ENCODE measurements at places on chromosomes 4 and X.

GRCh38 chr4:80578001-80578400 is 242.5 kb downstream of the CFAP299 start:
- DNase-seq: no peak

DNA sequence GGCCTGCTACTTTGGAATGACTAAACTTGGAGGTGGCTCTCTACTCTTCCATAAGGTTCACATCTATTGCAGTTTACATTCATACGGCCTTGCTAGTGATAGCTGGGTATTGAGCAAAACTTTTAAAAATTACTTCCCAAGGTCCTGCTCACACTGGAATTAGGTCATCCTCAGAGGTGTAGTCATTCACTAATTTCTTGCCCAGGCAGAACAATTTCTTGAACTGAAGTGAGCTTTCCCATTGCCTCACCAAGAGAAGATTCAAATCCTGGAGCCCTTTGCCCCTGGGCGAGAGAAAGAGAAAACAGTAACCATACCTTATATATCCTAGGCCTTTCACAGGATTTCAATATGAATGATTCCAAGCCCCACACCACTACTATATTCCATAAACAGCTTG is 109.2 kb downstream of the GUCY2F start:
- no peak for DNase-seq

DNA sequence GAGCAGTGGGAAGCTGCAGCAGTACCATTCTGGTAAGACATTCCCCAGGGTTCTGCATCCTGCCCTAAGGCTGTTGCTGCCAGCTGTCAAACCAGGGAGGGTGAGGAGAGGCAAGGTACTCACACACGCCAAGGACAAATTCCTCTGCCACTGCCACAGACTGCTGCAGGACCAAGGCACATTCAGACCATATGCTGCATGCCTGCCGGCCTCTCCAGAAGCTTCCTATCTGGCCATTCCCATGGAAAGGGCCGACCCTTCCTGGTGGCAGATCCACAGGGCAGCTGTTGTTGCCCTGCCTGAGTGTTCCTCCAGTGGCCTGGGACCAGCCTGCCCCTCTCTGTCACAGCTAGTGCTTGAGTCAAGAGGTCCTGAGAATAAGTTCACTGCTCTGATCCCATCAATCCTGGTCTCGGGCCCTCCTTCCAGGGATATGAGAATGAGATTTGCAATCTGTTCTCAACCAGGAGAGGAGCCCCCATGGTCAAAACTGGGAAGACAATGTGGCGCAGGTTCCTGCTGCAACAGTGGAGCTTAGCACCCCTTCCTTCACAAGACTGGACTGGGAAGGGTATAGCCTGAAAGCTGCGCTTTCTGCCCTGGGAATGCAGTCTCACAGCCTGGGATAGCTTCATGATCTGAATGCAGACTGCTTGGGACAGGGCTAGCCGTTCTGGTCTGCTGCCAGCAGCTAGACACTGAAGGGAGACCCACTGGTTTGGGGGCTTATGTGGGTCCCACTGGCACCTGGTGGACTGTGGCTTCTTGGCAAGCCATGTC is 342.5 kb upstream of the NDST3 start:
- DNase-seq: no peak

GRCh38 chr4:154294652-154295350 is 196.8 kb downstream of the DCHS2 start:
- no peak for DNase-seq

DNA sequence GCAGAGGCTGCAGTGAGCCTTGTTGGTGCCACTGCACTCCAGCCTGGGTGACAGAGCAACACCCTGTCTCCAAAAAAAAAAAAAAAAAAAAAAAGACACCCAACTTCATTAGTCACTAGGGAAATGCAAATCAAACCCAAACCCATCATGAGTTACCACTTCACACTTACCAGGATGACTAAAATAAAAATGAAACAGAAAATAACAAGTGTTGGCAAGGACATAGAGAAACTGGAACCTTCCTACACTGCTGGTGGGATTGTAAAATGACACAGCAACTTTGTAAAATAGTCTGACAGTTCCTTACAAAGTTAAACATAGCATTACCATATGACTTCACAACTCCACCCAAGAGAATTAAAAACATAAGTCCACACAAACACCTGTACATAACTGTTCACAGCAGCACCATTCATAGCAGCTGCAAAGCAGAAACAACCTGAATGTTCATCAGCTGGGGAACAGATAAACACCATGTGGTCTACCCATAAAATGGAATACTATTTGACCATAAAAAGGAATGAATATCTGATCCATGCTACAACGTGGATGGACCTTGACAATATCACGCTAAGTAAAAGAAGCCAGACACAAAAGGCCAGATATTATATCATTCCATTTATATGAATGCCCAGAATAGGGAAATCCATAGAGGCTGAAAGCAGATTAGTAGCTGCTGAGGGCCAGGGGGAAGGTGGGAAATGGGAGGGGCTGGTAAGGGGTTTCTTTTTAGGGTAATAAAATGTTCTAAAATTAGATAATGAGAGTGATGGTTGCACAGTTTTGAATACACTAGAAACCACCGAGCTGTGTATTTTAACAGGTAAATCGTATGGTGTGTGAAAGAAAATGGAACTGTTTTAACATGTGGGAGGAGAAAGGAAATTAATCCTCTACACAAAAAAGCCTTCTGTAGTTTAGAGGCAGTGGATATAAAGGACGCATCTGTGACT is 18.3 kb downstream of the CD99L2 start:
- DNase-seq: no peak

DNA sequence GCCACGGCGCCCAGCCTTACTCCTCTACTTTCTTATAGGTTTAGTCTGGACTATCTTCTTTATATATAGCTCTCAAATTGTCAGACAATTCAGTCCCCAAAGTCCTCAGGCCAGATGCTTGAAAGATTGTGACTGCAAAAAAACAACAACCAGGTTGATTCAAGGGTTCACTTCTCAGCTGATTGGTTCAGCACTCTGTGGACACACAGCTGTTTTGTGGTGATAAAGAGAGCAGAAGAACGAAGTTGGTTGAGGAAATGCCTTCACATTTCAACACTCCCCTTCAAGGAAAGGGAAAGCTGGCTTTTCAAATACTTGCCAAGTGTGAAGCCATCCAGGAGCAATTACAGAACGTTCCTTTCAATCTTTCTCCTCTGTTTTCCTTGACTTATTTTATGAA is 166.8 kb downstream of the SHROOM3 start:
- no peak for DNase-seq

DNA sequence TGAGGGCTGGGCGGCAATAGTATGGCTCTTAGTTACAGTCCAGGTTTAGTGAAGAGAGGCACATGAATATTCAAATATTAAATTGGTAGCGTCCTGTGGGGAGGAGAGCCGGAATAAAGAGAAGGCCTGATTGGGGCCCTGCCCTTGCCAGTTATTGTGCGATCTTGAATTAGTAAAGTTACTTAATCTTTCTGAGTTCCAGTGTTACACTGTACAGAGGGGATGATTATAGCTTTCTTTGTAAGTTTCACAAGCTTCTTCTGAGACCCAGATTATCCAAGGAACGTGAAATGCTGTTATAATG is 1.2 kb downstream of the METAP1 start:
- DNase-seq: no peak

- no peak for DNase-seq
Measured at GRCh38 chr4:1732911-1733310, 11.6 kb downstream of the TACC3 start.

DNA sequence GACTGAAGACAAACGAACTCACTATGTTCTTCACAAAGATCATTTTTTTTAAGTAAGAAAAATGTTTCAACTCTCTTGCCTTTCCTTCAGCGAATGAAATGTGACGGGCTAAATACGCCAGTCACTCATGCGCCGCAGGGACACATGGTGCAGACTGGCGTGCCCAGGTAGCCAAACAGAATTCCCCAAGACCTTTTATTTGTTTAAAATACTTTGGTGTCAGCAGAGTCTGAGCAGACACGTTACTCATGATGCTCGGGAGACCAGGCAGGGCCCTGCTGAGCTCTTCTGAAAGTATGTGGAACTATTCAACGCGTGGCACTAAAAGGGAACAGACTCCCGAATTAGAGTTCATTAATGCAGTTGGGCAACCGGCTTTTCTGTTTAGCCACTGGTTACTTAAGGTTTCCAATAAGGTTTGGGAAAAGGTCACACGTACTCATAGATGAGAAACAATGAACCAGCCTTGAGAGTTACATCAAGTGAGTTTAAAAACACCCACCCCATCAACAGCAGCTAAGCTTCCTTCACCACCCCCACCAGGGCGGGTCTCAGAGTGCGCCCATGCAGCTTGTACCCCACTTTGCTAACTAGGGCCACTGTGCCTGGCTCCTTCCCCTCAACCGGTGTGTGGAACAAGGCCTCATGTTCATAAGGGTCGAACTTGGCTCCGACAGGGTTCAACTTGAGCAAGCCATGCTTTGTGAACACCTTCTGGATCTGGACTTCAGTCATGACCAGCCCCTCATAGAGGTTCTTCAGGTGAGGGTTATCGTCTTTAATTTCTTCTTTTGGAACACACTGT is 7.3 kb downstream of the GRPEL1 start:
- no peak for DNase-seq

DNA sequence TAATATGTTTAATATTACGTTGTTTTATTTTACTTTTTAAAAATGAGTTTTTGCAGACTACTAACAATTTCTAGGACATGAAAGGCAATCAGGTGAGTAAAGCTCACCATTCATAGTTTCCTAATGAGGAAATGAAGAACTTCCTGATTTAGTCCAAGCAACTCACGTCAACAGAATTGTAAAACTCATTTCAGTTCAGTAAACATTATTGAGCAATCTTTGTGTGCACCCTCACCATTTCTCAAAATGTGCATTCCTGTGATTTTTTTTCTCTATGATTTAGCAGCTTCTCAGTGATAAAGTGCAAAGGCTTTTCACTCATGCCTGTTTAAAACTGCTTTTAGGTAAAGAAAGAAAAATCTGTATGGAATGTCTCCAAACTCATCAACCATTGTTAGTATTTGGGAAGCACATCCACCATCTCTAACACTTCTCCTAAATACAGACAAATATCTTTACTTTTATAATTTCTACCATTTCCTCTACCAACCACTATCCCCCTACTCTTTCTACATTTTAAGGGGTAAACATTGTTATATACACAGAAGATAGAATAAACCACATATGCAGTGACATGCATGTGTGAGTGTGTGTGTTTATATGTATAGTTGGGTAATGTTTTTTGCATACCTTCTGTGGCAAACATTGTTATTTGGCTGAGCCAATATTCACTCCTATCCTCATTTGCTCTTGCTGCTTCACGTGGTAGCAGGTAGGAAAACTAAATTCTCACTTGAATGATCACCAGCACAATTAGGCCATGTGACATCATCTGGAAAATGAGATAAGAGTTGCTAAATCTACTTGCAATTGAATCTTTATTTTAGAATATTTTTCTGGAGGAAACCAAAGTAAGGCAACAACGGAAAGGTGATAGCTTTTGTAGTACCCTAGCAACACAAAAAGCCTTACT is 54.7 kb upstream of the PRDM8 start:
- no peak for DNase-seq

- DNase-seq: no peak
Measured at GRCh38 chrX:65667157-65667502, 324 bp upstream of the MSN start.

GRCh38 chrX:154815274-154815818 is 10.1 kb upstream of the MPP1 start:
- no peak for DNase-seq

DNA sequence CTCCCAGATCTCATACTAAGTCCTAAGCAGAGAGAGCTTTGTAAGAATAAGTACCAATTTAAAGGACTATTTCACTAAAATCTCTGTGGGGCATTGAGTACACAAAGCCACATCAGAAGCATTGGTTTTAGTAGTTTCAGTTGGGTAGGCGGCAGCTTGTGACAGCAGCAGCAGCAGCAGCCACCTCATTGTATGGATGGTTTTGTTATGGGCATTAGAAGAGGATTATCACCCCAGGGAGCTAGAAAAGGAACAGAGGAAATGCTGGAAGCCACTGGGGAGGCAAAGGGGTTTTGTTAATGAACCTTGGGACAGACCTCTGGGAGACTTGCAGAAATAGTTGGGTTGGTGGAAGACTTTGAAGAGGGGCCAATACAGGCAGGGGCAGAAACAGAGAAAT is 93.9 kb upstream of the FRMPD3 start:
- no peak for DNase-seq

- DNase-seq: no peak
Measured at GRCh38 chr4:16952896-16953630, 54.6 kb upstream of the LDB2 start.

DNA sequence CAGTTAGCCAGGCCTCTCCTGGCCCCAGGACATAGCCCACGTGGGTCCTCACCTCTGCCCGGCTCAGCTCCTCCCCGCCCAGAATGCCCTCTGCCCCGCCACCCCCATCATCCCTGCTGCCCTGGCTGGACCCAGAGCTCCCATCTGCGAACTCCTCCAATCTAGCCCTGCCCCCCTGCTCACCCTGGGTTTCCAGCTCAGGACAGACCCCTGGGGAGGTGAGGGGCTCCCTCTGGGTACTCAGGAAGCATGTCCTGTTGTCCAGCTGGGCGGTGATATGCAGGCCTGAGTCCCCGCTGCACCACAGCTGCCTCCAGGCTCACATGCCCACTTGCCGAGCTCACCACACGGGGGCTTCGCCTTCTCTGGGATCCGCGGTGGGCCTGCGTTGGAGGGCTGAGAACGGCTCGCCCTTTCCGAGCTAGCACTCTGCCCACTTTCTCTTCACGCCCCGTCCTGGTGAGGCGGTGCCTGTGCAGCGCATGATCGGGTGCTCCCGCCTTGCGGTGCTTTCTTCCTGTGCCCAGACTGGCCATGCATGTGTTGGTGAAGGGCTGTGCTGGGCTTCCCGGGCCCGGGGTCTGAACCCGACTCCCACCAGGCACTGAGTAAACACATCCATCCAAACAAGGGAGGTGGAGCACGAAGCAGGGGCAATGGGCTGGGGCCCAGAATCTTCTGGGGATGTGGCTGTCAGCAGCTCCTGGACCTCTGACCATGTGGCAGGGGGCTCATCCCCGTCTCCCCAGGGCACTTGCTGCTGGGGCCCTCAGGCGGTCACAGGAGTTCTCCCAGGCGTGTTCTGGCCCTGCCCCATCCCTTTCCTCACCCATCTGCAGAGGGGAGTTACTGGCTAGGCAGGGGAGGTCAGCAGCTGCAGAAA is 74.3 kb downstream of the RGS12 start:
- DNase-seq: no peak

DNA sequence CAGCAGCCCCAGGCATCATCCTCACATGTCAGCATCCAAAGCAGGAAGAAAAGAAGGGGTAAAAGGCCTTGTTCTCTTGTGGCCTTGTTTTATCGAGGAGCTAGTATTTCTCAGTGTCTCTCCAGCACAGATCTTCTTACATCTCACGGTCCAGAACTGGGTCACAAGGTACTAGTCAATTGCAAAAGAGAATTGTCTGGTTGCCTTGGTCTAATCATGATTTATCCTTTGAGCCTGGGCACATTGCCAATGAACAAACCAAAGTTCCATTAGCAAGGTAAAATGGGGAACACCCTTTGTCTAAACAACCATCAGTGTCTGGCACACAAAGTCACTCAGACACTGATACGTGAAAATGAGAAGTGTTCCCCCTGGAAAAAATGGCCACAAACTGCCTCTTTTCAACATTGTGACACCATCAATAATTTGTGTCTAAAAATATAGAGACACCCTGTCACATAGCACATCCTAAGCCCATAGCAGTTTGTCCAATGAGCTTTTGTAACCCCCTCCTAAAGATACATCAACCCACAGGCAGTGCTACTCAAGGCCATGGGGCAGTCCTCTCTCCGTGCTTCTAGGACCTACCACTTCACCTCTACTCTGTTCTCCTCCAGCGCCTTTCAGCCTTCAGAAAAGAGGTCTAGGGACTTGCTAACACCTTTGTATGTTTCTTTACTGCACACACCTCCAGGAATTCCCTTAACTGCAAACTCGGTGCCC is 534.4 kb downstream of the MID1IP1 start:
- DNase-seq: no peak

Measured in cortex of kidney (tissue), 1 donor.